Calu3 (cell line): ENCODE measurements at places on chromosomes 1 and 21. TPM values are rescaled to one million over a fixed set of nuclear protein-coding genes. Genes with fewer than 3 reads are reported as not detected.

GRCh38 chr1:50163680-50164079, 55.0 kb downstream of the ELAVL4 start:
- no peak for DNase-seq

DNA sequence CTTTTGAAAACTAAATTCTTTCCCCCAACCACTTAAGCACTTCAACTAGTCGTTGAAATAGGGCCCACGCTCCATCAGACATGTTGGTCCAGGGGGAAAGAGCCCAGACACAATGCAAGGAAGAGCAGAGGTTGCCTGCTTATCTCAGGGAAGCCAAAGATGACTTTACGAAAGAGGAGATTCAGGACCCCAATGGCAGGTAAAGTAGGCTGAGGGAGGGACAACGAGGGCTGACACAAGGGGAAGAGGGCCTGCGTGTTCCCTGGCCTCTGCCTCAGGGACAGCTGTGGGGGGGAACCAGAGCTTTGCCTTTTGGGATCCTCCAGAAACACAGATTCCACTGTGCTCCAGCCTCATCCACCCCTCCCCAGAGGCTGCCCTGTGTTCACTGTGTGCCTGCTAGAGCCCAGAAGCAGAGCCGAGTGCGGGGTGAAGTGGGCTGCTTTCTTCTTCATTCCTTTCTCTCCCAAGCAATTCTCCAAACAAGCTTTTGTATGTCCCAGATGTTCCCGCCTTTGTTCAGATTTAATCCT, 135.5 kb upstream of the GRIK3 start:
- no peak for DNase-seq

DNA sequence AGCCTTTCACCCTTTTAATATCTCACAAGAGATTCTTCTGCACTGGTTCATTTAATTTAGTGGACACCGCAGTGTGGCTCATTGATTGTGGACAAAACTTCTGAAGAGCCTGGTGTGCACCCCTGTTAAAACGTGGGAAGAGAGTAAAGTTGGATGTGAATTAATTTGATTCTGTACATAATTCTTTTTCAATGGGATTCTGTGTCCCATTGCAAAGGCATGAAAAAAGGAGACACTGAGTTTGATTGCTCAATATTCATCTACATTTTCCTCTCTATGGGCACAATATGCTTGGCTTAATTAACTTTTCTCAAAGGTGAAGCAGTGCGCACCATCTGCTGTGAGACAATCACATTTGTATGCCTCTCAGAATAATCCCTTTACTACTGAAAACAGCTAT, 95.1 kb downstream of the BARHL2 start:
- no peak for DNase-seq

Gene SPATA21
- not detected in 2 replicates for total RNA-seq
